Sigmoid colon (tissue), 7 donors: ENCODE measurements at places on chromosomes 16 and 17. TPM values are rescaled to one million over a fixed set of nuclear protein-coding genes. Genes with fewer than 3 reads are reported as not detected.

GRCh38 chr17:5011928-5012327, 14.2 kb downstream of the KIF1C start:
- DNase-seq = no peak
- H3K27ac ChIP-seq = no peak overlapping the region
- H3K36me3 ChIP-seq = peaks cover 49% of the 10 kb centered on the region

DNA sequence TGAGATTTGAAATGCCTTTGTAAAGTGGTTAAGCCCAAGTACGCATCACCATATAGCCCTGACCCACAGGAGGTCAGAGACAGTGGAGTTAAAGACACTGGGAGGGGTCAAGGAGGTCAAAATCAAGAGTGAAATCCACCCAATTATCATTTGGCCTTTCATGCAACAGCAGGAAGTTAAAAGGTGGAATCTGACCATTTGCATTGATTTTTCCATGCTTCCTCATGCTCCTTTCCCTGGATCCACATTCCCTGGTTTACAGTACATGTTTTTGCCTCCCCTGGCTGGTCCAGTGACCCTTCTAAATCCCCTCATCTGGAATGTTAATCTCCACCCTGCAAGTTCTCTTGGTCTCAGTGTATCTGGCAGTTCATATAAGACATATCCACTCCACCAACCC, 36.6 kb upstream of the TOM1L1 start:
- no peaks in the 10 kb centered on the region for H3K27me3 ChIP-seq
- no peak for DNase-seq
- no peaks in the 10 kb centered on the region for H3K4me1 ChIP-seq
- no peak overlapping the region for H3K4me3 ChIP-seq

DNA sequence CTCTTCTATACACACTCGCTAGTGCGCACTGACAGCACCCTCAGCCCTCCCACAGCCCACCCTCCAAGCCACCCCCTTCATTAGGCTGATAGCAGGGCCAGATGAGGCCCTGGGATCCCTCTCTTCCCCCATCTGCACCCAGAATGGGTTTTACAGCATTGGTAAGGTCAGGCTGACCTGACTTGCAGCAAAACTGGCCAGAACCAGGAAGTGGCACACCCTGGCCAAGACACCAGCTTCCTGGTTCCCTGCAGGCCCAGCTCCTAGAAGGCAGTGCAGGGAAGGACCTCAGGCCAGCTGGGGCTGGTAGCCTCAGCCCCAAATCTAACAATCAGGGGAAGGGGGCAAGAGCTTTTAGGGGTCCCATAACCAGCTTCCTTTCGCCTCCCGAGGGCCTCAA, 50.0 kb upstream of the MRPS23 start:
- peaks cover 96% of the 10 kb centered on the region for H3K4me1 ChIP-seq
- no peak overlapping the region for H3K4me3 ChIP-seq
- no peak for DNase-seq
- H3K36me3 ChIP-seq = no peaks in the 10 kb centered on the region

- no peak overlapping the region for H3K27ac ChIP-seq
- H3K4me1 ChIP-seq = peaks cover 8% of the 10 kb centered on the region
- no peak overlapping the region for H3K4me3 ChIP-seq
Measured at GRCh38 chr17:76843703-76844484, 24.3 kb upstream of the MGAT5B start.

- no peak overlapping the region for H3K27ac ChIP-seq
- DNase-seq = no peak
- no peaks in the 10 kb centered on the region for H3K27me3 ChIP-seq
Measured at GRCh38 chr17:27586203-27586721, 44.7 kb upstream of the LGALS9 start.

DNA sequence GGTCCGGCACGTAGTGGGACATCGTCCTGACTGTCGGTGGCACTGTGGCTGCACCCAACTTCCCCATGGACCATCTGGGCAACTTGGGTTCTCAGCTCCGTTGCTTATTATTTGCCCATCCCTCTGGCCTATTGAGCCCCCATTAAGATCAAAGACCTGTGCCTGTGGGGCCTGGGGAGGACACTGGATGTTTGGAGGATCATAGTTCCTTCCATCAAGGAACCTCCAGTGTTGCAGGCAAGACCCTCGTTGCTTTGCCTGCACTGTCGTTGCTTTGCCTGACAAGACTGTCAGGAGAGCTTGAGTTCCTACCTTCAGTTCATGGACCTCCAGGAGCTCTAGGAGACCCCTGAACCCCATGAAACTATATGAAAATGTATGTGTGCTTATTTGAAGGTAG, 127.2 kb downstream of the CCDC144A start:
- no peaks in the 10 kb centered on the region for H3K27me3 ChIP-seq
- no peak overlapping the region for H3K27ac ChIP-seq
- H3K4me1 ChIP-seq = no peaks in the 10 kb centered on the region
- DNase-seq = no peak
- no peak overlapping the region for H3K4me3 ChIP-seq
- no peaks in the 10 kb centered on the region for H3K36me3 ChIP-seq

DNA sequence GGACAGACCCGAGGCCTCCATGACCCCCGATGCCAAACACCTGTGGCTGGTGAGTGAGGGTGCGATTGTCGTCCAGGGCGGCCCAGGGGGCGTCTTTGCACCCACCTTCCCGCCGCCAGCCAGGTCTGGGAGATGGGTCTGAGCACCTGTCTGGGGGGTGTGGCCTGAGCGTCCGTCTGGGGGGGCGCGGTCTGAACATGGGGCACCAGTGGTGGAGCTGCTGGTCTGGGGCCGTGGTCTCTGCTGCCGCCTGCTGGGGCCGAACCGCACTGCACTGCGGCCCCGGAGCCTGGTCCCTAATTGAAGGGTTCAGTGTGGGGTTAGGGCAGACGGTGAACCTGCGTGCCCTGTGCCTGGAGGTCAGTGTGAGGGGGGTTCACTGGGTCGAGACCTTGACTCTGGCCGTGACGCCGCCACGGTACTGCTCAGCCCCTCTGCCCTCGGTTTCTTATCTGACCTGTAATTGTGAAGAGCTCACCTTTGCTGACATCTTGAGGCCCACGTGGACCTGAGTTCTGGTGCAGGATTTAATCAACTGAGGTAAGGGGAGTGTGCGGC, 12.6 kb upstream of the TCF25 start:
- H3K4me1 ChIP-seq = no peaks in the 10 kb centered on the region
- H3K4me3 ChIP-seq = no peak overlapping the region
- no peak overlapping the region for H3K27ac ChIP-seq

GRCh38 chr17:39660397-39661385, 4.5 kb upstream of the TCAP start:
- H3K4me1 ChIP-seq = peaks cover 9% of the 10 kb centered on the region
- no peak for DNase-seq
- peaks cover 14% of the 10 kb centered on the region for H3K36me3 ChIP-seq
- H3K4me3 ChIP-seq = no peak overlapping the region
- no peaks in the 10 kb centered on the region for H3K27me3 ChIP-seq

DNA sequence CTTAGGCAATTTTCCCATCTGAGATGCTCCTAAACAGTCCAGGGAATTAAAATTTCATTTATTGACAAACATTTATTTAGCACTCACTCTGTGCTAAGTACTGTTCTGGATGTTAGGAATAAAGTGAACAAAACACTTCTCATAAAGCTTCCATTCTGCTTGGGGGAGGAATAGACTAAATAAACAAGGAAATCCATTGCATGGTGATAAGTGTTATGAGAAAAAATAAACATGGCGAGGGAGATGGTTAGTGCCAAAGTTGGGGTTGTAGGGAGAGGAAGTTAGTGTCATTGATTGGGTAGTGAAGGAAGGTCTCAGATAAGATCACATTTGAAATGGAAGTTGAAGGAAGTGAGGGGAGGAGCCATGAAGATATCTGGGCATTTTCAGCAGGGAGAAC, 72.2 kb upstream of the CES5A start:
- H3K4me3 ChIP-seq = no peak overlapping the region
- H3K4me1 ChIP-seq = no peaks in the 10 kb centered on the region
- H3K27ac ChIP-seq = no peak overlapping the region

RPL19 gene
- 3,053 TPM for total RNA-seq

CCL23 gene
- 8.6 TPM for total RNA-seq

HOXB1 gene
- not detected for total RNA-seq

KRTAP9-2 gene
- total RNA-seq = not detected

NXPH3 gene
- total RNA-seq = 22.5 TPM

SLC5A11 gene
- not detected for total RNA-seq
